ENCODE measurements at places on chromosomes 7 and 10.
A peak's percentile ranks its signal among the peaks of the same experiment; 100 is the strongest.

- no peak for DNase-seq
Measured at GRCh38 chr10:54009672-54010071, 791.4 kb downstream of the PCDH15 start.

DNA sequence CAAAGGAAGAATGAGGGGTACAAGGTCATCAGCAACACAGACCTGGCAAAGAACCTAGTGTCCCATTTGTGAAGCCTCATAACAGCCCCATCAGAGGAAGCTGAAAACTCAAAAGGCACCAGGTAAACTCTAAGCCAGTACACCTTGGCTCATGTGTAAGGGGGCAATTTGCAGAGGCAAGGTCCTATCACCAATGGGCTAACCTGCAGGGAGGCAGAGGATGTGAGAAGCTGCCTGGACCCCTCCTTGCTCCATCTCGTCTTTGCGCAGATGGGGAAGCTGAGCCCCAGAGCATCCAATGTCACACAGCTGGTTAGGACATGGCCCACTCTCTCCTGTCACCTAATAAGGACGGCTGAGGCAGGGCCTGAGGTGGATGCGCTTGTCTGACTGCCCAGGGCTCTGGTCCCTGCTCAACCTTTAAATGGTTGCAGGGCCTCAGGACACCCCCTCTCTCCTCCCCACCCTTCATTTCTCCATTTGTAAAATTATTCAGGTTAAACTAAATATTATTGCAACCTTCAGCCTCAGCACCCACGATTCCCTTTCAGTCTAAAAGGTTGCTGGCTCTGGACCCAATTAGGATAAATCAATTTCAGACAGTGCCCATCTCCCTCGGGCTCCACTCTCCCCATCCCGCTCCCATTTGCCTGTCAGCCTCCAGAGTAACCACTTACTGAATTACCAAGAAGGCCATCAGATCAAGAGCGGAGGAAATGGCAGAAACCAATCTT lies 135.3 kb downstream of the OAT start:
- DNase-seq: no peak

- no peak for DNase-seq
Measured at GRCh38 chr7:76310102-76310957, 7.9 kb downstream of the HSPB1 start.

DNA sequence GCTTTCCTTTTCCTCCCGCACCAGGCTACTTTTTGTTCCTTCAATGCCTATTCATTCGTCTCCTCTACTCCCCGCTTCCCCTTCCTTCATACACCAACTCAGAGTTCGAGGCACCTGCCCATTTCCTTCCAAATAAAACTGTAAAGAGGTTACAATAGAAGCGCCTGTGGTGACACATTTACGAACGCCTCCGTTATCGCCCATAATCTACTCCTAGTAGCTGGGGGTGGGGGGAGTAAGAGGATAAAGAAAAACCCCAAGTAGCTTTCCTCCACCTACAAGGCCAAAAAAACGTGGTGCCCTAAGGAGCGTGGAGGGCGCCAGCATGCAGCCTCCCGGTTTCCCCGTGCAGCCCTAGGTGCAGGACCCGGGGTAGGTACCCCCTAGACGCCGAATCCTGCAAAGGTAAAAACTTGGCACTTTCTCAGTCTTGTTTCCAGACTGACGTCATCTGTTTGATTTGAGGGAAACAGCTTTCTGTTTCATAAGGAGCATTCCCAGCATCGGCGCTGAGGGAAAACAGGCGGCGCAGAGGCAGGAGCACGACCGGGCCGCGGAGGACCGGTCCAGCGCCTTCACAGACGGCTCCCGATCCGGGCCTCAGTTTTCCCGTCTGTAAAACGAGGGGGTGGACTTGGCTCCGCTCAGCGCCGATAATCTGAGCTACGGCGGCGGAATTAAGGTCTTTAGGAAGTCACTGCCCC lies 922 bp downstream of the PPA1 start:
- peak; percentile 33 for DNase-seq

Data from stimulated activated CD4-positive, alpha-beta T cell treated with anti-CD3 and anti-CD28 coated beads, Interleukin-4, amount 100 ng/mL, for 4 hours (primary cell).